ENCODE measurements at places on chromosomes 5 and 9. TPM values are rescaled to one million over a fixed set of nuclear protein-coding genes. Genes with fewer than 3 reads are reported as not detected.

The PLAC8L1 gene
- total RNA-seq = 0.38 TPM

The RAB3C gene
- not detected for total RNA-seq

The EPB41L4A gene
- 3.7 TPM for total RNA-seq

The LECT2 gene
- total RNA-seq = not detected

The BRINP1 gene
- total RNA-seq = 0.14 TPM

The OGN gene
- total RNA-seq = not detected

The PRUNE2 gene
- 0.09 TPM for total RNA-seq

The C5orf58 gene
- total RNA-seq = not detected

The C9 gene
- not detected for total RNA-seq

The DNAI1 gene
- total RNA-seq = 0.38 TPM

The BSPRY gene
- total RNA-seq = 0.11 TPM

The FOXD4L4 gene
- total RNA-seq = 0.04 TPM

The TRIP13 gene
- total RNA-seq = 74.5 TPM

The SPINK13 gene
- total RNA-seq = 0.31 TPM

The SLC4A9 gene
- not detected for total RNA-seq

The CDO1 gene
- not detected for total RNA-seq

The LCN9 gene
- 0.14 TPM for total RNA-seq

The PCDHGA6 gene
- total RNA-seq = 0.12 TPM

The NANS gene
- 71.8 TPM for total RNA-seq

The BTNL8 gene
- total RNA-seq = not detected

The GRM6 gene
- total RNA-seq = not detected

The PCDHGC4 gene
- not detected for total RNA-seq

The SLC36A3 gene
- total RNA-seq = not detected

The KIF12 gene
- total RNA-seq = 2.3 TPM

The DCP2 gene
- total RNA-seq = 12.8 TPM

The CDH9 gene
- total RNA-seq = not detected

The FUBP3 gene
- 56.1 TPM for total RNA-seq

The SPATA31E1 gene
- total RNA-seq = not detected

The COL15A1 gene
- total RNA-seq = 0.49 TPM

The CER1 gene
- not detected for total RNA-seq
